Stimulated activated CD8-positive, alpha-beta memory T cell treated with anti-CD3 and anti-CD28 coated beads, Interleukin-15, amount 100 ng/mL, for 48 hours (primary cell): ENCODE measurements at places on chromosomes 2 and 18.

GRCh38 chr2:124877141-124877577 is 852.1 kb downstream of the CNTNAP5 start:
- DNase-seq: no peak

GRCh38 chr2:239156516-239157265 is 244.1 kb downstream of the HDAC4 start:
- no peak for DNase-seq

DNA sequence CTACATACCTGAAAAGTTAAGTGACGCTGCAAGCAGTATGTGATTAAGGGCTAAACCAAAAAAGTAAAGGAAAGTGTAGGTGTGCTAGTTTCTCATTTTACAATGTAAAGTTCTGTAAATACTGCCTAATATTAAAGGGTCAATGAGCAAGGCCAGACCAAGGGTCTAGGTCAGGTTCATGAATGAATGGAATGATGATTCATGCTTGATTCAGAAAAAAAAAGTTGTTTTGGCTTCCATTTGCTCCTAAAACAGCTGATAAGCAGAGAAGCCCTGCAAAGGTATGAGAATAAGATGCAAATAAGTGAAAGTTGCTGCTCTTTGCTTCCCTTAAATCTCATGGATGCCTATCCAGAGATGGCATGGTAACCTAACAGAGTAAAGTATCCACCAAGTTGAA is 61.3 kb downstream of the PTRHD1 start:
- no peak for DNase-seq

DNA sequence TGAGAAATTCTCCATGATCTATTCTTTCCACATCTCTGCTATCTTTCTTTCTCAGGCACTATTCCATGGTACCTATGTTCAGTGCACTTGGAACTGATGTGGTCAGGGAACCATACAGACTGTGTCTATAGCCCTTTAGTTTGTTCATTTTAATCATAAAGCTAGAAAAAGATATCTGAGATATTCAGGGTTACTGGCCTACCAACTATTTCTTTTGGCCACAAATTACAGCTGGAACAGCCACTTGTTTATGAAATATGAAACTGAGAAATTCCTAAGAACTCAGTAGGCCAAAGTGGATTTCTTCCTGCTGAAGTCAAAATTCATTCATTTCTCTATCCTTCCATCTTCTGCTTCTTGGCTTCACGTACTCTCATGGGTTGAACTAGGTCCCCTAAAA is 22.8 kb upstream of the LYPD1 start:
- no peak for DNase-seq

DNA sequence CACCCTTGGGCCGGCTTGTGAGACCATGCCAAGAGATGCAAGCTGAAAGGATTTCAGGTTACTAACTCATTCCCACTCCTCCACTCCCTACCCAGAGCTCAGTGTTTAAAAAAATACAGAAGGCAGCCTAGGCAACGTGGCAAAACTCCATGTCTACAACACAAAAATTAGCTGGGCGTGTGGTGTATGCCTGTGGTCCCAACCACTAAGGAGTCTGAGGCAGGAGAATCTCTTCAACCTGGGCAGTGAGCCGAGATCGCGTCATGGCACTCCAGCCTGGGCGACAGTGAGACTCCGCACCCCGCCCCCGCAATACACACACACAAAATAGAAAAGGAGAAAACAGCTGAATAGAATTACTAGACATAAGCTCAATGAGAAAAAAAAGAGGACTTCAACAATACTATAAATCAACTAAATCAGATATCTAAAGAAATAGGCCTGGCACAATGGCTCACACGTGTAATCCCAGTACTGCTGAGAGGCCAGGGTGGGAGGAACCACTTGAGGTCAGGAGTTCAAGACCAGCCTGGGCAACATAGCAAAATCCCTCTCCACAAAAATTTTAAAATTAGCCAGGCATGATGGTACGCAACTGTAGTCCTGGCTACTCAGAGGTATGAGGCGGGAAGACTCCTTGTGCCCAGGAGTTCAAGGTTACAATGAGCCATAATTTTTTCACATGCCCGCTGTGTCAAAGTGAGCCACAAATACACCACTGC is 10.1 kb downstream of the IWS1 start:
- no peak for DNase-seq

DNA sequence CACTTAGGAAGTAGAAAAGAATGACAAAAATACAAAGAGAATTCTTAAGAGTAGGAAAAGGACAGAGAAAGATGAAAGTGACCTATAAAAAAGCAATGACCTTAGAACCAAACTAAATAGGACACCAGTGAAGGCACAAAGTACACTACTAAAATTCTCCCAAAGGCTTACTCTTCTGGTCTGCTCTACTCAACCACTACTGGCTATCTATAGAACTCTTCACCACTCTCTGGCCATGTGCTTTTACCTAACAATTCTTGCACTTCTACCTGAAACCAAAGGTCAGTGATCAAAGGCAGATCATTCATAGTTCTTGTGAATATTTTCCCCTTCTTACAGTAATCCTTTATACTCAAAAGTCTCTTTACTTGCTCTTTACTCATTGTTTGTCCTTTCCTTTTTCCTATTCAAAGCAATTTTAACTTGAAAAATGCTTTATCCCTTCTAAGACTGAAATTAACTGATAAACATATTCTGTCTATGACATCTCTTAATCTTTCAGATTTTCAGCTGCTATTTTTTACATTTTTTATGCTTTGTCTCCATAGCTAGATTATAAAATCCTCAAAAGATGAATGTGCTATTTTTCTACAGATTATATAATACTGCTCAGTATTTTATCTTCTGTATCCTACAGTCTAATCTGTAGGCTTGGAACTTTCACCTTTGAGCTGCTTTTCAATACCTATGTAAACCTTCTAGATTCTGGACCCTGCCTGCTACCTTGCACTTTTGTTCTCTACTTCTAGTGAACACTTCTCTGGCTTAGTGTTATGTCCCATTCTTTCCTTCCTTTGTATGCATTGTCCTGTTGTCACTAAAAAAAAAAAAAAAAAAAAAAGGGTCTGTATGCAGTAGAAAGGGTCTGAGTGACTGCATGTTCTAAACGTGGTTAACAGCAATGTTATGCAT is 64.6 kb downstream of the NCKAP1 start:
- DNase-seq: no peak

GRCh38 chr2:45272549-45273265 is 263.5 kb upstream of the SIX2 start:
- DNase-seq: no peak

DNA sequence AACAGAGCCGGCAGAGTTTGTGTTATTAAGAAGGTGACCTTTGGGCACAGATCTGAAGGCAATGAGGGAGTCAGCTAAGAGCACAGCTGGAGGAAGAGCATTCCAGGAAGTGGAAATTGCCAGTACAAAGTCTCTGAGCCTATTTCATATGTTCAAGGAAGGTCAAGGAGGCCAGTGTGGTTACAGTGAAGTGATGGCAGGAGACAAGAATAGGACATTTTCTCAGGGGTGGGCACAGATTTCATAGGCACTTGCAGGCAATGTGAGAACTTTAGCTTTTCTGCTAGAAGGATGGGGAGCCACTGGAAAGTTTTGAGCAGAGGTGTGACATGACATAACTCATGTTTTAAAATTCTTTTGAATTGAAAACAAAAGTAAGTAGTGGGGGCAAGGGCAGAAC is 50.3 kb downstream of the ARHGAP25 start:
- no peak for DNase-seq

DNA sequence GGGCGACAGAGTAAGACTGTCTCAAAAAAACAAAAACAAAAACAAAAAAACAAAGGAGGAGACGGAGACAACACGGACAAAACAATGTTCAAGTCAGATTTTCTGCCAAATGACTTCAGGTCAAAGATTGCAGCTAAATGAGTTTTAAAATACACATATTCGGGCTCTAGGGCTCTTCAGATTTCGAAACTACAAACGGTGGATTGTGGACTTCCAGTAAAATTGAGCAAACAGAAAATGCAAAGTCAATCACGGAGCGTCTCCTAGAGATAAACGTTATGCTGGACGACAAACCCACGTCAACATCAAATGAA is 558 bp downstream of the MRPS5 start:
- no peak for DNase-seq

DNA sequence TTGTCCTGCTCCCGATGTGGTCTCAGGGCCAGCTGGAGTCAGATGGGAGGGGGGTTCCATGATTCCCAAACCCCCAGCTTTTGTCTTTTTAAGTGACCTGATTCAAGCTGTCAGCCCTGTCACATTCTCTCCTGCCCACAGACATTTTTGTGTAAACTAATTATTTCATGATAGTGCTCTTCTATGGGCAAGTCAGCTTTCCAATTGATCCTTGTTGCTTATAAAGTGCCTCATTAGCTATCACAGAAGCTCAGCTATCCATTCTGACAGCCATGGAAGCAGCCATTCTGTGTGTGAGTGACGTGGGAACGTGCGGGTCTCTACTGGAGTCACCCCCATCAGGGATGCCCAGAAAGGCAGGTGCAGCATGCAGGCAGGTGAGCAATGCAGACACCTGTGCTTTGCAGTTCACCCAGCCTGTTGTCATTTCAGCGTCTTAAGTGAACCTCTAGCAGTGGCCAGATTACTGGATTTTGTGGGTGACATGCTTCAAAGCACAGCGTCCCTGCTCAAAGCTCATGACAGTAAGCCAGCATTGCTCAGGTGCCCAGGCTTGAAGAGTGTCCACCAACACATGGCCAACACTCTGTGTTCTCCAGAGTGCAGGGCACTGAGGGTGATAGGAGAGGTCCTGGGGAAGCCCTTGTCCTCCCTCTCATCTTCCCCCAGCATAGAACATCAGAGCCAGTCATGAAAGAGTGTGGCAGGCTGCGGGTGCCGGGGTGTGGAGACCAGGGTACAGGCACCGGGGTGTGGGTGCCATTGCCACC is 162.1 kb upstream of the SH3BP4 start:
- DNase-seq: no peak

- no peak for DNase-seq
Measured at GRCh38 chr18:28514699-28515098, 337.8 kb upstream of the CDH2 start.

DNA sequence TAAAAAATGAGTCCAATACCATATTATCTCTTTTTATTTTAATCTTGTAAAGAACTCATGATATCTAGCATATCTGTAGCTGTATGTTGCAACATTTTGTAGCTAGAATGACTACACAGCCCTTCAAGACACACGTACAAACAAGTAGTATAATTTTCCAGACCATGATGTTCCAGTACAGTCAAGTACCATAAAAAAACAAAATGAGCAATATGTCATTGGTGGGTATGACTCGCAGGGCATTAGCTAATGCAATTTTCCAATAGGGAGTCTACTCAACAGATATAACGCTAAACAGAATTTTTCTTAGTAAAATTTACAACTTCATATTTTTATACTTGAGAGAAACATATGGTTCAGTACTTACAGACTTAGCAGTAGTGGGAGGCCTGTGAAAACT is 53.6 kb upstream of the UGP2 start:
- DNase-seq: no peak

GRCh38 chr2:19801367-19802080 is 100.3 kb downstream of the TTC32 start:
- DNase-seq: no peak

DNA sequence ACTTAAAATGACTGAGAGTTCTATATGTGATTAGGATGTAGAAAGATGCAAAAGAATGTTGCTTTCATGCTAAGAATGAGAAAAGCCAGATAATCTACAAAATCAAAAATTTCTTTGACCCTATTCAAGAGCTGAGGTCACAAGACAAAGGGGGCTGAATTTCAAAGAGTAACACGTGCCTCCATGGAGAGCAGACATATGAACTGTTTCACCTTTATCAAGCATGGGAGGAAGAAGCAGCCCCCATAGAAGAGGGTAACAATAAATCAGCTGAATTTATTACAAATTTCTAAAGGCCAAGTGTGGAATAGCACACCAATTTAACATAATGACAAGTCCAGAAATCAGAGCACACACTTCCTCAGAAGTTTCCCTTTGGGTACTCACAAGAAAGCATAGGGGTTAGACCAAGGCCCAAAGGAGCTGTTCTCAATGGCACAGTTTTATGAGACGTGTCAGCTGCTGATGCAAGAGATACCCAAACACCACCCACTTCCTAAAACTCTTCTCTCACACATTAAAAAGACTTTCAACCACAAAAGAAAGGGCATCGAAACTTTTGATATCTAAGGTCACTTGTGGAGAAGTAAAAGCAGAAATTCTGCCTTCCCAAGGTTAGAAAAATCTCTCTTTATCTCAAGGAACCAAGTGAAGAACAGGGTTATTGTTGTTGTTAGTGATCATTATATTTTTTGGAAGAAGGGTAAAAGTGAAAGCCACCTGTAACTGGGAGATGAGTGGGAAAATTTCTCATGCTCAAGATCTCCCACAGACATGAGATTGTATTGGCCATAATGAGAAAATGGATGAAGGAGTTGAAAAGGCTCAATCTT is 950.1 kb downstream of the TRIB2 start:
- DNase-seq: no peak

DNA sequence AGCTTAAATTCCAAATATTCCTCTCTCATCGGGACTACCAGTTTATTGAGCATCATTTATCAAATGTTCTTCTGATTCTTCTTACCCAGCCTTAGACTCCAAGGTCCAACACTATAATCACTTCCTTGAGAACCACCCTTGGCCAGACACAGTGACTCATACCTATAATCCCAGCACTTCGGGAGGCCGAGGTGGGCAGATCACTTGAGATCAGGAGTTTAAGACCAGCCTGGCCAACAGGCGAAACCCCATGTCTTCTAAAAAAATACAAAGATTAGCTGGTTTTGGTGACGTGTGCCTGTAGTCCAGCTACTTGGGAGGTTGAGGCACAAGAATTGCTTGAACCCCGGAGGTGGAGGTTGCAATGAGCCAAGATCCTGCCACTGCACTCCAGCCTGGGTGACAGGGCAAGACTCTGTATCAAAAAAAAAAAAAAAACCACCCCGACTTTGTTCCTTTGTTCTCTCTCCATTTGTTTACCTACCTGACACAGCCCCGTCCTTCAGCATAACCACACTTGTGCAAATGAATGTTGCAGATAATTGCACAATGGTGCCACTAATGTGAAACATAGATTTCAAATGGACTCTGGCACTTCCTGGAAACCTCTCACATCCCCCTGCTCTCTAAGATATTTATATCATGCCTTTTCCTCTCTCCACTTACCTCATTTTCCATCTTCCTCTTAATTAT is 38.9 kb upstream of the LPIN2 start:
- no peak for DNase-seq

DNA sequence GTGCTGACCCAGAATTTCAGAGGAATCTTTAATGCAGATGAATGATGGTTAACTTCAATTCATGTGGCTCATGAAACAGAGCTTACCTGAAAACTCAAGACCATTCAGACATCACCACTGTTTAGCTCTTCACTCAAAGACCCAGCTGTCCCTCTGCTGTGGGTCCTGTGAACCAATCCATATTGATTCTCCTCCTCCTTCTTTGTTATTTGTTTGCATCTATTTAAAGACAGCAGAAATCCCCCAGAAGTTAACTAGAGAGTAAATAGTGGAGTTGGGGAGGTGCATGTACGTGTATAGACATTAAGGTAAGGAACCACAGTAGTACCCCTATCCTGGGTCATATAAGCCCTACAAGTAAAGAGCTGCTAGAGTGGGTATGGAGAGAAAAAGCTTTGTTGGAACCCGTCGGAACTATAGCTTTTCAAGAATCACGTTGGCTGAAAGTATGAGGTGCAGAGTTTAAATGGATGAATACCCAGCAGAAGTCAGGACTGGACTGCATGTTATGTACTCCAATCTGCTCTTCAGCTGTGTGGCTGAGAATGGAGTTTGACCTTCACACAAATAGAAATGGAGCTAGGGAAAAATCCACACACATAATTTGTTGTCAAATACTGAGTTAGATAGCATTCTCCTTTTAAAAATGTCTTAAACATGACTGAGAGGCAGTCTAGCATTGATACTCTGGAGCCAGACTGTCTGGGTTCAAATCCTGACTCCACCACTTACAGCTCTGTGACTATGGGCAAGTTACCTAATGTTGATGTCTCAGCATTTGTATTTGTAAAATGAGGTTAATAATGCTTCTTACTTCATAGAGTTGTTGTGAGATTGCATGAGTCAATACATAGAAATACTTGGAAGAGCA is 81.7 kb upstream of the HK2 start:
- no peak for DNase-seq
